ENCODE measurements at places on chromosomes 16 and 17.

- no peak for DNase-seq
These were observed 8.9 kb downstream of the RHBDF2 start for GRCh38 chr17:76492123-76492988.

GRCh38 chr17:3921502-3922319, 5.4 kb upstream of the P2RX1 start:
- no peak for DNase-seq

DNA sequence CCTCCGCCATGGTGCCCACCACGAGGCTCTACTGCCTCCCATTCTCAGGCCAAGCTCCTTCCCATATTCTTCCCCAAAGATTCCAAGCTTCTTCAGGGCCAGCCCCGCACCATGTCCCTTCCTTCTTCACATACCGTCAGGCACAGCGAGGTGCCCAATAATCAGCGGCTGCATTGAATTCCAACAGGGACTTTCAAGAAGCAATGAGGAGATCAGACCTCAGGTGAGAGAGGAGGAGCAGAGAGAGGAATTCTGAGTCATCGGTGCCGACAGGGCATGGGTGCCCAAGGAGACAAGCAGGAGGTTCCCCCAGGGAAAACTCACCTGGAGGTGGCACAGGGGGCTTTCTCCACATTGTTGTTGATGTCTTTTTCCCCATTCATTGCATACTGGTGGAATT, 2.0 kb downstream of the NOS2 start:
- DNase-seq, result no peak

- DNase-seq, result no peak
These were observed 10.0 kb downstream of the CYBC1 start for GRCh38 chr17:82440469-82440981.

- DNase-seq, result no peak
These were observed 178.3 kb downstream of the PRKCB start for GRCh38 chr16:24013864-24014645.

DNA sequence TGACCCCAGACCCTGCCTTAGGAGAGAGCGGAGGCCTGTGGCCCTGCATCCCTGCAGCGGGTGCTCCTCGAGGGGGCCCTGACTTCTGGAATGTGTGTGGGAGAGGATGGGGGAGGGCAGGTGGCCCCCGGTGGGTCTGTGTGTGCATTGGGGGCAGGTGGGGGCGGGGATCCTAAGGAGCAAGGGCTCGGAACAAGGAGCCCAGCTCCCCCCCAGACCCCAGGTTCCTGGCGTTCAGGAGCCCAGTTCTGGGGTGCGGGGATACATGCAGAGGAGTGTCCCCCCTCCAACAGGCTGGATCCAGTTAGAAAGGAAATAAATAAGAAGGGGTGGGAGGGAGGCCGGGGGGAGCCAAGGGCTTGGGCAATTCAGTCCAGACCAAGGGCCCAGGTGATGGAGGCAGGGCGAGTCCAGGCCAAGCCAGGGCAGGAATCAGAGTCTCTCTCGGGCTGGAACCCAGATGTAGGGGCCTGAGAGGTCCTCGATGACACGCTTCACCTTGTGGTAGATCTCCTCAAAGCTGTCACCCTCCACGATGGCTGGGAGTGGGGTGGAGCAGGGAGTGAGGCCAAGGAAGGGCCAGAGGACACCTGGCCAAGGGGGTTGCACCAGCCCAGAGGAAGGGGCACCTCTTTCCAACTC, 11.2 kb upstream of the ASGR1 start:
- DNase-seq, result no peak

DNA sequence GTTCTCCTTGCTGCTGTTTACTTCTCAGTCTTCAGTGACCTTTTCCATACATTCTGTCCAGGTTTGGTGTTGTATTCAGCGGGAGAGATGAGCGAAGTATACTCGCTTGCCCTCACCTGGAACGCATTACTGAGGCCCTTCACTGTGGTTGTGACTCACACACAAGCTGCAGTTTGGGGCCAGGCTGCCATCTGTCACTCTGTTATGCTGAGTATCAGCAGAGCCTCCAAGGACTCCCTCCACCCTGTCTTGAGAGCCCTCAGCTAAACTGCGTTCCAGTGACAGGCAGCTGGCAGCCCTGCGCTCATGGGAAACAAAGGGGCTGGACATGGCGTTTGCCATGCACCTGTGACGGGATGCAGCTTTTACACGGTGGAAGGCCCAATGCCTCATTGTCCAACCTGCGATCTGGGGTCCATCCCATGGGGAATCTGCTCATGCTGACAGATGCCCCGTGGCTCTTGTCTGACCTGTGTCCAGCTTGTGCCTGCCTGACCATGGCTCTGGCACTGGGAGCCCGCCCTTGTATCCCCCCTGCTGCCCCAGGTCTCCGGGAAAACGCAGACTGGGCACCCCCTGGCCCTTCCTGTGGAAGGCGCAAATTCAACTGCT, 6.5 kb upstream of the ZNF778 start:
- DNase-seq, result no peak

DNA sequence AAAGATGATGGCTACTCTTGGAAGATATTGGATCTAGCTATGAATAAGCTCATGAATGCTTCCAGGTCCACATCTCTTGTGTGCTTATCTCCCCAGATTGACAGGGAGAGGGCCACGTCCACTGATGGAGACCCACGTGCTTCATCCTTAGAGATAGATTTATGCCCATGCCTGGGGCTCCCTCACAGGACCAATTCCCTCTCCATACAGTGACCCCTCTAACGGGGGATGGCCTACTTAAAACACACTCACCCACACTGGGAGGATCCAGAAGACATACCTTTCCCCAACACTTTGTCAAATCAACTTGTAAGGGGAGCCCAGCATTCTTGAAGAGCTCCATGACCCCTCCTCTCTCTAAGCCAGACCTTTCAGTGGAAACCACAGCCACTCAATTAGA, 169.7 kb upstream of the CDH5 start:
- no peak for DNase-seq

- DNase-seq, result no peak
These were observed 20.2 kb upstream of the TVP23A start for GRCh38 chr16:10838621-10839278.

DNA sequence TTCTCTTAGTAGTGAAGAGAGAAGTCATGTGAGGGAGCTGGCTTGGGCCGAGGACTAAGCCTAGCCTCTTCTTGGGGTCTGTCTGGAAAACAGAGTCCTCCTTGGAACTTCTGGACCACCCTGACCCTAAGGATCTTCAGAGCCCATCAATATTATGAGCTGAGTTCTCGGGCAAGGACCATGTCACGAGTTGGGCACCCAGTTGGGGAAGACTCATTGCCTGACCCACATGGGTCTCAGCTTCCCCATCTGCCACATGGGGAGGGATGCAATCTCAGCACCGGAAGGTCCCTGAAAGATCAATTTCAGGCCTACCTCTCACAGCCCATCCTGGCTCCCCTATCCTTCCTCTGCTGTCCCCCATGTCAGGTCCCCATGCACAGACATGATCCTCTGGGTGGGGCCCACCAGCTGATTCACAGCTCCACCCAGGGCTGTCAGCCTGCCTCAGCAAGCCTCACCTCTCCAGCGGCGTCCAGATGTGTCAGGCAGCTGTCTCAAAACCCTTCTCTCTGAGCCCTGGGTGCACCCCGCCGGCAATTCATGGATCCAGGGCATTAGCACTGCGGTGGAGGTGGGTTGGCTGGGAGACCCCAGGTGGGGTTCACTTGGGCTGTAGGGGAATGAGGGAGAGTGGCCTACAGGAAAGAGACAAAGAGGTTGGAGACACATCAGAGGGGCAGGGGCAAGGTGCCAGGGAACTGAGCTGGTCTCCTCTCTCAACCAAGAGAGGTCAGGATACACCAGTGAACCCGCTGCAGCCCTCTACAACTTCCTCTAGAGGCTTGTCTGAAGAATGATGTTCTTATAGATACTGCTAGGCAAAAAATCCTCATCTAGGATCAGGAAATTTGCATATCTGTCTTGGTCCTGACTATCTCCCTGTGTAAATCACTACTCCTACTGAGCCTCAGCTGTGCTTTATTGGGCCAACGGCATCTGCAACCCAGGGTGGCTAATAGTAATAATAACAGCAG, 1.8 kb downstream of the NLRP1 start:
- no peak for DNase-seq

- no peak for DNase-seq
These were observed 42.3 kb downstream of the WSB1 start for GRCh38 chr17:27336184-27336583.

DNA sequence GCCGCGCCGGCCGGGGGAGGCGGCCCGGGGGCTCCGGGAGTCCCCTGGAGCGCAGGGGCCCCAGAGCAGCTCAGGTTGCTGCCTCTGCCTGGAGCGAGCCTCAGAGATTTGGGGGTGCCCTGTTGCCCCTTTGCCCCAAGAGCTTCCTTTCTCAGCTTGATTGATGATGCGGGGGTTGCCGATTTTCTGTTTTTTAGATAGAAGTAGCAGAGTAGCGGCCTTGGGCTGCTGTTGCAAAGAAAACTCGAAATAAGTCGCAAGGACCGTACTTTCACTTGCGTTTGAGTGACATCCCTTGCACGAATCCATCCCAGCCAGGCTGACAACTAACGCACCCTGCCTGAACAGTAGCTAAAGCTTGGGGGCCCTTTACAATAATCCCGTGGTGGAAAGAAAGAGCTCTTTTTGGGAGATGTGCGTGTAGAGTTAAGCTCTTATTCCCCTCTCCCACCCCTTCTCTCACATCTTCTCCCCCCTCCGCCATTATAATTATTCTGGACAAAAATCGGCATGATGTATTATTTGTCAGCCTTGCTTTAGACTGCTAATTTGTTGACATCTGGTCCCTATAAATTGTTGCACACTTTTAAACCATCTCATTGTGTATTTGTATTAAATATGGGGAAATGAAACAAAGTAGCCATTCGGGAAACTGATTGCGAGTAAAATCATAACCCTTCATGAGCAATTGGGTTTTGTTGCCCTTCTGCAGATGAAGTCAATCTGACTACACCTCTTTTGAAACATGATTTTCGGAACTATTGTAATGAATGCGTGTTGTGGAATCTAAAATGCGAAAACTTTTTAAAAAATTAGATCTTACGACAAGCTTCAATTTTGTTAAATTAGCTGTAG, 873 bp downstream of the USP10 start:
- DNase-seq, result no peak

- DNase-seq, result no peak
These were observed 7.9 kb downstream of the MTMR4 start for GRCh38 chr17:58506354-58507080.

DNA sequence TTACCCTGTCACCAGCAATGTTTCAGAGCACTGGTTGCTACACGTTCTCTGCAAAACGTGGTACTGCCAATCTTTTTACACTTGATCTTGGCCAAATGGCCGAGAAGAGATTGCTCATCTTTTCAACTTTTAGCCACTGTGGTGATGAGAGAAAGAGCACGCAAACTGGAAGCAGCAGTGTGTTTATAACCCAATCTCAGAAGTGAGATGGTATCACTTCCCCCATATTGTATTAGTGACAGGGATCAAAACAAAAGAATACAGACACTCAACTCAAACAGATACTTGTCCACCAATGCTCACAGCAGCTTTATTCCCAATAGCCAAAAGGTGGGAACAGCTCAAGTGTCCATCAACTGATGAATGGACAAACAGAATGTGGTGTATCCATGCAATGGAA, 72.1 kb upstream of the FA2H start:
- no peak for DNase-seq

DNA sequence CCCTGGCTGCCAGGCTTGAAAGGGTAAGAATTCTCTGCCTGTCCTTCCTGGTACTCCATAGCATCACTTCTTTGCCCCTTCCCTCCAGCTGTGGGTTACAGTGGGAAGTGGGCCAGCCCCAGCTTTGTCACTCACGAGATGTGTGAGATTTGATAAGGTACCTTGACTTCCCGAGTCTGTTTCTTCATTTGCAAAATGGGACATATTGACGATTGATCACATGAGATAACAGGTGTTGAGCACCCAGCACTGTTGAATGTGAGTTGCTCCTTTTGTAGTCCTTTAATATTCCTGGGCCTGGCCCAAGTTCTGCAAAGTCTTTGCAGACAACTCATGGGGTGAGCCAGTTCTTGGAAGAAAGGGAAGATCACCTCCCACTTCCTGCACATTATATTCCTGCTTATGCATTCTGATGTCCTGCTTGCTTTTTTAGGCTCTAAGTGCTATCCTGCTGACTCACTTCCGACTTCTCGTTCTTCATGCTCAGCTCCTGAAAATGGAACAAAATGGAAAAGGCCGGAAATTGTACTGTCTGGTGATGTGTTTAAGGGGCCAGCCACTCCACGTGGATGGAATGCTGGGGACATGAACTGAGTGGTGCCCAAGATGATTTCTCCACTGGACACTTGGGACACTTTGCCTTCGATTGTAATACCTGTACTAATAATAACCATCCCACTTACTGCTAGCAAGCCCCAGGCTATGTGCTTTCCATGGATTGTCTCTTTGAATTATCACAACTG, 8.3 kb upstream of the NLK start:
- no peak for DNase-seq

DNA sequence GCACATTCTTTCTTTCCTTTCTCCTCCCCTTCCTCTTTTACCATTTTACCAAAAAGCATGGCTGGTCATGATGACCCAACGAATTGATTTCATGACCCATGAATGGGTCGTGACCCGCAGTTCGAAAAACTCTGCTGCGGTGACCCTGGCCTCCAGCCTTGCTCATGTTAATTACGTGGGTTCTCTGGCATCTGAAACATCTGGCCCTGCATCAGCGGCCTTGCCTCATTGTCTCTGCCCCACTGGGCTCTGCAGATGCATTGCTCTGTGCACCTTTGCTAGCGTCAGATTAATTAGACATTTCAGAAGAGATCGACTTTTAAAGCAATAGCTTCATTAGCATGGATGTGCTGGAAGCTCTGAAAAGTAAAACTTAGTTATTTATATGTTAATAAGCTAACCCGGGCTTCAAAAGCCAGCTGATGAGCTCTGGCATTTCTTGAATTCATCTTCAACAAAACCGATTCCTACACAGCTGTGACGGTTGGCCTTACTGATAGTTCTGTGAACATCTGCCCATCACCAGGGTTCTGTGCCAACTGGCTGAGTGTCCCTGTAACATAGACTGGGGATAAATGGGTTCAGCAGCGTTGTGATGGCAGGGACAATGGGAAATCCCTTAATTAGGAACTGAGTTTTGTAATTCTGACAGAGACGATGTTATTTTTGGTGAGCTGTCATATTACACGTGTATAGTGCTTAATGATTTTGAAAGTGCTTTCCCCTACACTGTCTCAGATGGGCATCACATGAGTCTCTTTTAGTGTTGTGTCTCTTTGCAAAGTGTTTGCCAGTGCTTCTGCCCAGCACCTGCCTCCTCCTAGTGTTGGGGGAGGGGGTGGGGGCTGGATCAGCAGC, 225.9 kb upstream of the EEF2KMT start:
- DNase-seq, result no peak

- DNase-seq, result no peak
These were observed 278.9 kb downstream of the SEC14L1 start for GRCh38 chr17:77419547-77420094.
